ENCODE measurements at places on chromosomes 1 and 21. TPM values are rescaled to one million over a fixed set of nuclear protein-coding genes. Genes with fewer than 3 reads are reported as not detected.

DNA sequence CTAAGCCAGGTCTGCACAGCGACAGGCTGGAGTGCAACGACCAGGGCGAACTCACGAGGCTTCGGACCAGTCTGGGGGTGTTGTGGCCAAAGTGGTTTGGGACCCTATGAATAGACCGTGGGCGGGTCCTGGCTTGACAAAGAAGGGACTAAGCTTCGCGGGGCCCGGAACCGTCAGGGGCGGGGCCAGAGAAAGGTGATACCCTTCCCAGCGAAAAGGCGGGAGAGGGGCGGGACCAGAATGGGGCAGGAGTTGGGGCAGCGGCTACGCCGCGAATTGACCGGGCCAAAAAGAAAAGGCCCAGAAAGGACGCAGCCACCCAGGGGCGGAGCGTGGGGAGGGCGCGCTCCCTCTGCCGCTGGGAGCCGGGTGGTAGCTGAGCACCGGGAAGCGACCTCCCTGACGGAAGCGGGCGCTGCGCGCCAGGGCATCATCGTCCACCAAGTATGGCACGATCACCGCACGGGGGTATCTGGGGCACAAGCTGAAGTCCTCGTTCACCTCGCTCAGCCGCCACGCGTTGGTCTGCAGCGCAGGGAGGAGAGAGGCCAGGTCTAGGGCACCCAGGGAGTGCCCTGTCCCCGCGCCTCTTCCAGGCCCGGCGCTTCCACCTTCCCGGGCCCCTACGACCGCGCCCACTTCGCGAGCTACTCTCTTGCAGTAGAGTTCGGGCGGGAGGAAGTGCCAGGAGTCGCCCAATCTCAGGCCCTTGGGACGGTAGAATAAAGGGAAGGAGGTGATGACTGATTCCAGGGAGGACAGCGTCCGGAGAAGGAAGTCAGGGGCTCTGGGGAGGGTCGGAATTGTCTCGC lies 6.7 kb upstream of the FAM167B start:
- no peak for DNase-seq

DNA sequence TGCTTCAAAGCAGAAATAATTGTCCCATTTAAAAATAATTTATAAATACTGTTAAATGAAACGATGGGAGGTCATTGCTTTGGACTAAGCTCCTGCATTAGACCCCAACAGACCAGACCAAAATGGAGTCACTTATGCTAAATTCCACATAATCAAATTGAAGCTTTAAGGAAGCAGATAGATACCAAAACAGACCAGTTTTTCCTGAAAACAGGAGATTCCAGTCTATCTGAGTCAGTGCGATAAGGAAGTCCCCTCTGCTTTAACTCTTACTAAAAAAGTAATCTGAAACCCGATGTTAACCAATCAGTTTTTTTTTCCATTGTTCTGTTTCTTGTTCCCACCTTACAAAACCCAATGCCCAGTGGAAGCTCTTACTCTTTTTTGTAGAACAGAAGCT lies 16.2 kb upstream of the DNASE2B start:
- no peak for DNase-seq

DNA sequence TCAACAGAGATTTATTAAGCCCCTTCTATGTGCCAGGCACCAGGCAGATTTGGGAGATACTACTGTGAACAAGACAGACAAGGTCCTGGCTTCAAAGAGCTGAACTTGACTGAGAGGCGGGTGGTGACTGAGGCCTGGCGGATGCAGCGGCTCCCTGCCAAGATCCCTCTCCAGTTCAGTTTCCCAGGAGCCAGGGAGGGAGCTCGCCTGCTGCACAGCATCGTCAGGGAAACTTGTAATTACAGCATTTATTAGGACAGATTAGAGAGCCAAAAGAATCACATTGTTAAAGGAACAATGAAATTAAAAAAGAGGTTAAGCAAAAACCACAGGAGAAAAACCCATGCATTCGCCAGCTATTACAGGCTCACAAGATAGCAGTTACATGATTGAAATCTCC lies 55.3 kb downstream of the ETS2 start:
- no peak for DNase-seq

GRCh38 chr1:31815752-31816500 lies at the start of gene SPOCD1:
Gene SPOCD1 (minus strand): TSS chr1:31816022. CDS start chr1:31815333, 689 bp downstream.
- DNase-seq, result no peak

GRCh38 chr1:231636157-231636556 lies 9.6 kb downstream of the DISC1 start:
- DNase-seq, result no peak

- DNase-seq, result peak; percentile 49
Measured at GRCh38 chr1:229991724-229992333, 75.2 kb upstream of the GALNT2 start.

DNA sequence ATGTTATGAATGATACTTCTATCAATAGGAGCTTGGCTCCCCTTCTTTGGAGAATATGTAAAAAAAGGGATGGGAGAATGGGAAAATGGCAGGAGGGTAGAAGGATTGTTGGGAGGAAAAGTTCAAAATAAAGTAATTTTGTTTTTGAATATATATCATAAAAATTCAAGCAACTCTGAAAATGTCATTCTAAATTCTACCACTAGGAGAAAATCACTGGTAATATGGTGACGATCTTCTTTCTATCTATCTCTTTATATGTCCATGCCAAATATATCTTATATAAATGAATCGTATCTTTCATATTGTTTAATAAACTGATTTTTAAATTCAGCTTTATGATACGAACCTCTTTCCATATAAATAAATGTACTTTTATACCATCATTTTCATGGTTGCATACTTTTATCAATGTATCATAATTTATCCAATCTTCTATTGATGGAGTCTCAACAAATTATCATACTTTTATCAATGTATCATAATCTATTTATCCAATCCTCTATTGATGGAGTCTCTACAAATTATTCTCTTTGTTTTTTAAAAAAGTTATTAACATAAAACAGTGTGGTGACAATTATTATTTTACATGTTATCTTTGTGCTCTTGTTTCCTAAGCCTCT lies 73.7 kb upstream of the MARK1 start:
- no peak for DNase-seq

DNA sequence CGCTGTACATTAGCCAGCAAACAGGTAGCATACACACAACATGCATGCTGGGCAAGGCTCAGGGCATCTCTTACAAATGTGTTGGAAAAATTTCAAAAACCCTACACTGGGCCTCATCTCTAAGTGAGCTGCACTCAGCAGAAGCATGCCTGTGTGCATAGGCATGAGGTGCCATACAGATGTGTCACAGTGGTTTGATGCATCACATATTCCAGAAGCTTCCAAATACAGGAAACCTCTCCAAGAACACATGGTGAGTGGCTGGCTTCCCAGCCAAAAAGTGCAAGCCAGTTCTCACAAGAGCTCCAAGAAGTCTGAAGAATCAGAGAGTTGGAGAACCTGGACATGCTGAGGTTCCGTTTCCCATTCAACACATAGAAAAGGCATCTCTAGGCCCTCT lies 58.3 kb downstream of the CD46 start:
- peak; percentile 58 for DNase-seq

Gene UBE2J2
- 56.7 TPM for total RNA-seq

DNA sequence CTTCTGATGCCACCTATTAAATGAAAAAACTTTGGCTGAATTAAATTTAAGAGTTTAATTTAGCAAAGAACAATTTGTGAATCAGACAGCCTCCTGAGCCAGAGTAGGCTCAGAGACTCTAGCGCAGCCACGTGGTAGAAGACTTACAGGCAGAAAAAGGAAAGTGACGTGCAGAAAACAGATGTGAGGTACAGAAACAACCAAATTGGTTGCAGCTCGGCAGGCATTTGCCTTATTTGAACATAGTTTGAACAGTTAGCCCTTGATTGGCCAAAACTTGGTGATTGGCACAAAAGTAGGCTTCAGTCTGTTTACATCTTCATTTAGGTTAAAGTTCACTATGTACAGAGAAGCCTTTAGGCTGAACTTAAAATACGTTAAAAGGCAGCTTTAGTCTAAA lies 22.9 kb downstream of the TCP10L start:
- no peak for DNase-seq

- no peak for DNase-seq
Measured at GRCh38 chr1:6785728-6786505, 663 bp downstream of the CAMTA1 start.

DNA sequence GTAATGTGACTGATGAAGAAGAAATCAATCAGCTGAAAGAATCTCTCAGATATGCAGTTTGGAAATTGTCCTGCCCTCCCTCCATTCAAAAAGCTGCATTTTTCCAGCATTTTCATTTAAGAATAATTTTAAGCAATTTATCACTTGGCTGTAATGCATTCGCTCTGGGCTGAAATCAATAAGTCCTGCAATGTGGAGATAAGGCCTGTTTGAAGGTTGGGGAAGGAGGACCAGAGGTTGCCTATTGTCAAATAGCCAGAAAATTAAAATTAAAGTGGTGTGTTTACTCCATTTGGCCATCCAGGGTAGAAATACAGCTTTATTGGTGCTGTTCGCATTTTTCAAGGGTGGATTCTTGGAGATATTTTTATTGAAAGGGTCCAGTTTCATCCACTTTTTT lies 187.6 kb upstream of the NFIA start:
- DNase-seq, result no peak

- DNase-seq, result no peak
Measured at GRCh38 chr1:107871687-107872395, 93.1 kb downstream of the VAV3 start.

GRCh38 chr1:81876901-81877733 lies 76.4 kb downstream of the ADGRL2 start:
- DNase-seq, result no peak

Gene CASQ1
- total RNA-seq, result not detected

Gene FGR
- total RNA-seq, result 18.4 TPM

Gene PEX11B
- total RNA-seq, result 23.6 TPM

Gene SHISA4
- total RNA-seq, result 16.2 TPM

- DNase-seq, result no peak
Measured at GRCh38 chr1:95966866-95967265, 732.9 kb downstream of the RWDD3 start.

DNA sequence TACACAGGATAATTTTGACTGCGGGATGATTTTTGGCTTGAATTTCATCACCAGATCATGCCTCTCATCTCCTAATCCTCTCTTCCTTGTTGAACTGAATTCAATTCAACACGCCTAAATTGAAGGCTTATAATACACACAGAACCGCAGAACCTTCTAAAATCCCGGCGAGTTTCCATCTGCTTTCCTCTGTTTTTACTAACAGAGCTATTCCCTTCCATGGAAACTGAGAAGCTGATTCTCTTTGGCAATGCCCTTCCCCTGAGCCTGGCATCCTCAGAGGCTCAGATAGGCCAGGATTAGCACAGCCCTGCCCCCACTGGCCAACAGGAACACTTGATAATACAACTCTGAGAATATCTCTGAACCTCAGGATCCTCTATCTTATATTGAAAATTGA lies 130.2 kb downstream of the CAPN8 start:
- no peak for DNase-seq

Gene MKNK1
- total RNA-seq, result 55.5 TPM

GRCh38 chr1:174428033-174428432 lies 19.7 kb upstream of the GPR52 start:
- DNase-seq, result no peak

GRCh38 chr1:17177651-17178050 lies 27.3 kb upstream of the PADI1 start:
- DNase-seq, result no peak

Data from vagina (tissue), 2 donors.